ENCODE measurements at places on chromosomes 5 and 9.

- no peak for DNase-seq
Observed at GRCh38 chr9:6723881-6724420, 33.8 kb upstream of the KDM4C start.

GRCh38 chr9:132894862-132895835, 16.5 kb downstream of the SPACA9 start:
- no peak for DNase-seq

GRCh38 chr5:81650987-81651386, 99.9 kb downstream of the SSBP2 start:
- DNase-seq = no peak

- no peak for DNase-seq
Observed at GRCh38 chr9:69718218-69718617, 41.6 kb downstream of the PTAR1 start.

- DNase-seq = no peak
Observed at GRCh38 chr5:179314606-179315355, 30.5 kb downstream of the ADAMTS2 start.

DNA sequence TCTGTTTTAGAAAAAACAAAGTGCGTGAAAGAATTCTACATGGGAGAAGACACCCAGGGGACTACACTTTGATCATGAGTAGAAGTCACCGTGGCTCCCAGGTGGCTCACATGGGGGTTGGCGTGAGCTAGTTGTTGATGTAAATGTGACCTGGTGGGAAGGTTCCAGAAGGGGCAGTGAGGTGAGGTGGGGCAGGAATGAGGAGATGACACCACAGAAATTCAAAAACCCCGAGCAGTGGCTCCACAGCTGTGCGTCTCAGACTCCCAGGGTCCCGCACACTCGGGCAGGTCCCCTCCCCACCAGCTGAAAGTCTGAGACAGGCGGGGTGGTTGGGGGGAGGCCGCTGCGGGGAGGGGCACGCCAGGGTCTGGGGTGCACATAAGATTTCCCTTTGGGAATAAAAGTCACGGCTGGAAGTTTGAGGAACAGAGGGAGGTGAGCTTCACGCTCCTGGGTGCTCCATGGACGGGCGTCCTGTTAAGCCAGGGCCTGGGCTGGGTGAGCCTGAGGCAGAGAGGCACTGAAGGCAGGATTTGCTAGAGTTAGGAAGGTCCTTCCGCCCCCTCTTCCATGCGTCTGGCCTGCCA, 29.9 kb downstream of the GLT6D1 start:
- DNase-seq = no peak

DNA sequence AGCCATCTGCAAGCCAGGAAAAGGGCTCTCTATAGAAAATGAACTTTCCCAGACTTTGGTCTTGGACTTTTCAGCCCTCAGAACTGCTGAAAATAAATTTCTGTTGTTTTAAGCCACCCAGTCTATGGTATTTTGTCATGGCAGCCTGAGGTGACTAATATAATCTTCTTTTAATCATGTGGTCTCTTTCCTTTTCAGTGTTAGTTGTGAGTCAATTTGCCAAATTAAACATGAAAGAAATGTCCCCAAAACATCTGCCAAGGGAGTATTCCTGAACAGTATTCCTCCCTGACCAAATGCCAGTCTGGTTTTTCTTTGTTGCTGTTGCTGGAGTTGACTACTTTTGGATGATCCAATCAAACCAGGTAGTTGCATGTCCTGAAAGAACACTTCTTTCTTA, 4.7 kb upstream of the YTHDC2 start:
- no peak for DNase-seq

All from left lobe of liver (tissue), 2 donors.